Activated CD4-positive, CD25-positive, alpha-beta regulatory T cell (primary cell): ENCODE measurements at places on chromosomes 5 and 9.

DNA sequence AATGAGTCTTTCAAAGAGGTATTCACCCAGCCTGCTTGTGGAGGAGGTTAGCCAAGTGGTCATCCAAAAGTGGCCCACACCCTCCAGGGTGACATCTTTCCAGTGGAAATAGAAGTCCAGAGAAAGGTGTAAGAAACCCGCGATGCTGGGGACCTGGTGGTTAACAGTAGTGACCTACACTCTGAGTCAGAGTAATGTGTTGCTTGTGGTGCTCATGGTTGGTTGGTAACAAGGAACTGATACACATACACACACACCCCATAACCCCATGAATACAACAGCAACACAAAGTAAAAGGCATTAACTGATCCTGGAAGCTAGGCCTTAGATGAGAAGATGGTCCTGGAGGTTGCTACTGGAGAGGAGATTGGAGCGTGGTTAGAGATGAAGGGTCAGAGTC, 26.9 kb downstream of the MRPS30 start:
- DNase-seq, result no peak

GRCh38 chr5:143662020-143662419, 149.9 kb upstream of the HMHB1 start:
- no peak for DNase-seq

DNA sequence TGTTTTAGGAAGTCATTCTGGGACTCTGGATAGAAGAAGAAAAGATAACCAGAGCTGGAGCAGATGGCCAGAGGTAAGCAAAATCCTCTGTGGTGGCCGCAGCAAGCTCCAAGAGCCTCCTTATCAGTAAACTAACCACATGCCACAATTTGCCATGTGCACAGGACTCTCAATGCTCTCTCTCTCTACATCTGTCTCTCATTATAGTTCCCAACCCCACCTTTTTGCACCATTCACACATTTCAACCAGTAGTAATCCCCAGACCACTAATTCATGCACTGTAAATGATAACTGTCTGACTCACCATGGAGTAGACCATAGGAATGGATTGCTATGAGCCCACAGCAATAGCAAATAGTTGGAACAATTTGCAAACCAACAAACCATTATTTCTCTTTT, 526.1 kb downstream of the TLR4 start:
- DNase-seq, result no peak

DNA sequence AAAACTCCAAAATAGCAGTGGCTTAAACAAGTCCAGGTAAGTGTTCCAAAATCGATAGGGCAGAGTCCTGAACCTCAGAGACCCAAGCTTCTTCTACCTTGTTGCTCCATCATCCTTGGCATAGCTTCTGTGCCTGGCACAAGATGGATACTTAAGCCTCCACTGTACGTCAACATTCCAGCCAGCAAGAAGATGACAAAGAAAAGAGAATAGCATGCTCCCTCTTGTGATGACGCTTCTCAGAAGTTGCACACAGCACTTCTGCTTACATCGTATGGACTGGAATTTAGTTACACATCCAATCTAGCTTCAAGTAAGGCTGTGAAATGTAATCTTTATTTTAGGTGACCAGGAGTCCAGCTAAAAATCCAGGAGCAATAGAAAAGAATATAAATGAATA, 227.4 kb downstream of the ESM1 start:
- no peak for DNase-seq

GRCh38 chr5:160272889-160273288, 39.5 kb downstream of the CCNJL start:
- DNase-seq, result no peak

GRCh38 chr9:17739022-17739421, 160.2 kb downstream of the SH3GL2 start:
- DNase-seq, result no peak

- no peak for DNase-seq
Measured at GRCh38 chr9:123478967-123479602, 123.1 kb downstream of the CRB2 start.

DNA sequence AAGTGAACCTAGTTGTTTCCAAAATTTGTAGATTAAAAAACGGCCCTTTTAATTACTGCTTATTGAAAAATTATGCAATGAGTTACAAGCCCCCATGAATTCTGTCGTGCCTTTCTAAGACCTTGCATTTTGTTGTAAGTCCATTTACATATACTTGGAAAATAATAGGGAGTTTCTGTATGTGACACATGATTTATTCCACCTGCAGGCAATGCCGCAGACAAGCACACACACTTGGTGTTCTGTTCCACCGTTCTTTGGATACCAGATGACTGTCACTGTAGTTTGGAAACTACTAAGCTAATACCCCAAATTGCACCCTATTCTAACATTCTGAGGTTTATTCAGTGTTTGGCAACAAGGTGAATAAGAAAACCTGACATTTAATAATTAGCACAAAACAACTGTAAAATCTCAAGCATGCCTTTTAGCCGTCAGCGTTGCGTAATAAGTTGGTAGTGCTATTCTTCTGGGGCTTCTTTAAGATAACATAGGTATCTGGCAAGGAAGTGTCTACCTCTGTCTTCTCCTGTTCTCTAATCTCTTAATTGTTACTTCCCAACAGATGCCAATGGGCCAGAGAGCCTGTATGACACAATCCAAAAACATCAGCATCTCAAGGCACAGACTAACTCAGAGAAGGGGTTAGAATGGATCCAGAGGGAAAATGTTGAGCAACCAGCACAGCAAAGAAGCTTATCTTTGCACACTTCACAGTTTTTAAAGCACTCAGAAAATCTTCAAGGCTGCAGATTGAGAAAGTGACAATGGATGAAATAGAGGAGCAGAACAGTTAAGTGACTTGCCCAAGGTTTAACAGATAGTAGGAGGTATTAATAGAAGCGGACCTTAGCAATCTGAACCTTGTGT, 48.2 kb upstream of the DPYSL3 start:
- DNase-seq, result no peak

DNA sequence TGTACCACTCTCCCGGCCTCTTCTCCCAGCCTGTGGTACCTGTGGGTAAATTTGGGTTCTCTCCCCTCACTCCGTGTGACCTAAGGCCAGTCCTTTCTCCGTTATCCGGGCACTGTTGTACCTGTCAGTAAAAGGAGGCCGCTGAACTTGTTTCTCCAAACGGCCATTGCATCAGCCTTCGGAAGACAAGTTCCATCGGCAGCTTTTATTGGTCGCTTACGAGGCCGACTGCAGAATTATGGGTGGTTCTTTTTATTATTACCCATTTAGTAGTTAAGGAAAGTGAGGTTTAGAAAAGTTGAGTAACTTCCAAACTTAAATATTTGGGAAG, 558 bp downstream of the GRPEL2 start:
- no peak for DNase-seq

DNA sequence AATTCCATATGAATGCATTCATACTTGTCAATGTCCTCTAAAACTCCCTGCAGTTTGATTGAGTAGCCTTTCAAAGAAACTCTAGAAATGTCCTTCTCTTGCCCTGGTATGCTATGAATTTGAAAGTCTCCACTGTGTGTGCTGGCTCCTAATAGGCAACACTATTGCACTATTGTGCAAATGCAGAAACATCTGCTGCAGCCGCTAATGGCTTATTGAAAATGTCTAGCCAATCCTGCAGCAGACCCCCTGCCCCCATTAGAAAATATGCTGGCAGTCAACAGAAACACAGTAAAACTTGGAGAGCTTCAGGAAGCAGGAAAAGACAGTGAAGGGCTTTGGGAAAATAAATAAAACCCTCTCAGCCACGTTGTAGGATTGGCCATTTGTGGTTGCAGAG, 87.3 kb upstream of the GRAMD2B start:
- no peak for DNase-seq

- no peak for DNase-seq
Measured at GRCh38 chr5:127092690-127093089, 19.4 kb upstream of the C5orf63 start.

GRCh38 chr5:96817506-96817905, 9.8 kb upstream of the ERAP1 start:
- DNase-seq, result no peak
